ENCODE measurements at places on chromosomes 11 and 22.

- DNase-seq = peak; percentile 21
These were observed 35.7 kb downstream of the CYB5R2 start for GRCh38 chr11:7637447-7638157.

- peak; percentile 84 for DNase-seq
These were observed 157.3 kb downstream of the SWAP70 start for GRCh38 chr11:9821008-9821752.

GRCh38 chr11:57458410-57459163 lies 1.7 kb upstream of the RTN4RL2 start:
- DNase-seq = no peak

GRCh38 chr11:34454308-34455032 lies 15.7 kb downstream of the CAT start:
- DNase-seq = no peak

- DNase-seq = no peak
These were observed 160.5 kb upstream of the GRK3 start for GRCh38 chr22:25403811-25404471.

GRCh38 chr11:120784566-120785251 lies 239.2 kb upstream of the TBCEL start:
- no peak for DNase-seq

DNA sequence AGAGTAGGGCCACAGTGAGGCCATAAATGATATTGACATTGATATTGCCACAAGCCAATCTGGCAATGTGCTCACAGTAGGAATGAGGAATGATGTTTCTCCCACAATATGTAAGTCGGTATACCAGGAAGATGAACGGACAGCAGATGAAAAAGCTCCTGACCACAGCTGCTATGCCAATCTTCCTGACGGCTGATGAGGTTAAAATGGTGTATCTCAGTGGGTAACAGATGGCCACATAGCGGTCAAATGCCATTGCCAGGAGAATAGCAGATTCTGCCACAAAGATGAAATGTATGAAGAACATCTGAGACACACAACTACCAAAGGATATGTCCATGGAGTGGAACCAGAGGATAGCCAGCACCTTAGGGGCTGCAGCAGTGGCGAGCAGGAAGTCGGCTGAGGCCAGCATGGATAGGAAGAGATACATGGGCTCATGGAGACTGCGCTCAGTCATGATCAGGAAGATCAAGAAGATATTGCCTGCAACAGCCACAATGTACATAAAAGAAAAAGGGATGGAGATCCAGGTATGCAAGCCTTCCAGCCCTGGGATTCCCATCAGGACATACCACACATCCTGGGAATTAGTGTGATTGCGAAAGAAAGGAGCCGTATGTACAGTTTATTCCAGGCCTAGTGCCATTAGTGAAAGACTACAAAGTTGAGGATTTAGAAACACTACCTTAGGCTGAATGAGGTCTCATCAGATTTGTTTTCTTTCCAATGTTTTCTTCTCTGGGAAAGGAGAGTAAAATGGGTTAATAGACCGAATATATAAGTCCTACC lies 22.2 kb downstream of the OR51V1 start:
- no peak for DNase-seq

DNA sequence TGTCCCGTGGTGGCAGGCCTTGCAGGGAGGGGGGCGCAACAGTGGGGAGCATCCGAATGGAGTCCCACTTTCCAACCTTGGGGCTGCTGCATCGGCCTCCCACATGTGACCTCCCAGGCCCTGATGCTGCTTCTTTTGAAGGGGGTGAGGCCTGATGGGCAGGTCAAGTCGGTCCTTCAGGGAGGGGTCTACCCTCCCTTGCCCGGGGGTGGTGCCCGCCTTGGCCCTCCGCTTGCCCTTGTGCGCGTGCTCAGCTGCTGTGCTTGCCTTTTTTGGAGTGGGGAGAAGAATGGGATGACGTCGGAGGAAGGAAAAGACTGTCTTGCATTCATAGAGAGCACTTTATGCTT lies 66.9 kb downstream of the PRDM11 start:
- DNase-seq = no peak

GRCh38 chr11:23192256-23192655 lies 332.0 kb upstream of the CCDC179 start:
- DNase-seq = no peak

- DNase-seq = no peak
These were observed 168.2 kb downstream of the ETS1 start for GRCh38 chr11:128419012-128419767.

- DNase-seq = peak; percentile 16
These were observed 37.8 kb downstream of the SLC5A1 start for GRCh38 chr22:32080904-32081303.

- peak; percentile 84 for DNase-seq
These were observed 36.1 kb upstream of the ADSL start for GRCh38 chr22:40310081-40310767.

GRCh38 chr22:28171115-28171514 lies 252.1 kb upstream of the PITPNB start:
- DNase-seq = no peak

GRCh38 chr11:65896034-65896999 lies 3.9 kb downstream of the FOSL1 start:
- no peak for DNase-seq

DNA sequence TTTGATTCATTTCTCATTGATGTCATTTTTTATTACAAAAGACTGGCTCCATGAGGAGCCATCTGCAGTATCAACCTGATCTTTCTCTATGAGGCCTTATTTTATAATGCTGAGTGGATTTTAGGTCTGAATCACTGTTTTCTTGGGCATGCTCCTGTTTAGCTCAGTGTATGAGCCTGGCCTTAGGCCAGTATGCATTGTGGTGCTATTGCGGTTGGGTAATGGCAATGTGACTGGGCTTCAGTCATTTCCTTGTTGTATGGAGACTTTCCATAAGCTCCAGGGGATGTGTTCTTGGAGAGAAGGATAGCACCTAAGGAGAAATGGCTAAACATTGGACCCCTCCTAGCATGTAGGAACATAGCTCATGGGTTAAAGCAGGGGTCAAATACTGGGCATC lies 293.2 kb downstream of the NELL1 start:
- DNase-seq = no peak

GRCh38 chr11:117187007-117187406 lies 8.5 kb downstream of the SIDT2 start:
- DNase-seq = no peak

DNA sequence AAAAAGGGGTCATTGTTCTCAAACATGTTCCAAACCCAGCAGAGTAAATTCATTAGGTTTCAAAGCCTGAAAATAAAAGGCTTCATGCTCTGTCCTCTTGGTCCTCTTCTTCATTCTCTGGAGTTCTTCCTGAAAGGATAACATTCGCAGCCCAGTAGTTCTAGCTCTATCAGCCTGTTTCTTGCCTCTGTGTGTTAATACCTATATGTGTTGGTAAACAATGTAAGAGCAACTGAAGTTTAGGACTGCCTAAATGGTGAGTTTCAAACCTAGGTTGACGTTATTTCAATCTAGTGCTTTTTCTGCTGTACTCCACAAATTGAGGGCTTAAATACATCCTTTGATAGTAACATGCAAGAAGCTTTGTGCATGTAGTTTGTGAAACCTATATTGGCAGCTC lies 9.4 kb downstream of the AASDHPPT start:
- DNase-seq = no peak

DNA sequence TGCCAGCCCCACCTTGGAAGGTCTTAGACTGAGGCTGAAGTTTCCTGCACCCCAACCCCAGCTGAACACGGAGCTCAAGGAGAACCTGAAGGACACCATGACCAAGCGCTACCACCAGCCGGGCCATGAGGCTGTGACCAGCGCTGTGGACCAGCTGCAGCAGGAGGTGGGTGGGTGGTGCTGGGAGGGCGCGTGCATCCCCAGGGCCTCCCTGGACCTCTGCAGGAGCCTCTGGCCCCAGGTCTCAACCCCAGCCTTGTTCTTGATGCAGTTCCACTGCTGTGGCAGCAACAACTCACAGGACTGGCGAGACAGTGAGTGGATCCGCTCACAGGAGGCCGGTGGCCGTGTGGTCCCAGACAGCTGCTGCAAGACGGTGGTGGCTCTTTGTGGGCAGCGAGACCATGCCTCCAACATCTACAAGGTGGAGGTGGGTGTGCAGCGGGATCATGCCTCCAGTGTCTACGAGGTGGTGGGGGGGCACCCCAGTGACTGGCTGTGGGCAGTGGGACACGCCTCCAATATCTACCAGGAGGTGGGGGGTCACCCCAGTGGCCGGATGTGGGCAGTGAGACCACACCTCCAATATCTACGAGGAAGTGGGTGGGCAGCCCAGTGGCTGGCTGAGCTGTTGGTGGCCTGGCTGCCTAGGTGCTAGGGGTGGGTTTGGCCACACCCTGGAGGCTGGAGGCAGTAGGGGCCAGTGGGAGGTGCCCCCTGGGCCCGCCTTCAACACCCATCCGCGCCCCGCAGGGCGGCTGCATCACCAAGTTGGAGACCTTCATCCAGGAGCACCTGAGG lies 4.6 kb downstream of the CD151 start:
- DNase-seq = no peak

GRCh38 chr11:32002311-32002710 lies 88.6 kb upstream of the RCN1 start:
- no peak for DNase-seq

GRCh38 chr22:20298110-20298802 lies 21.6 kb downstream of the DGCR6L start:
- no peak for DNase-seq

DNA sequence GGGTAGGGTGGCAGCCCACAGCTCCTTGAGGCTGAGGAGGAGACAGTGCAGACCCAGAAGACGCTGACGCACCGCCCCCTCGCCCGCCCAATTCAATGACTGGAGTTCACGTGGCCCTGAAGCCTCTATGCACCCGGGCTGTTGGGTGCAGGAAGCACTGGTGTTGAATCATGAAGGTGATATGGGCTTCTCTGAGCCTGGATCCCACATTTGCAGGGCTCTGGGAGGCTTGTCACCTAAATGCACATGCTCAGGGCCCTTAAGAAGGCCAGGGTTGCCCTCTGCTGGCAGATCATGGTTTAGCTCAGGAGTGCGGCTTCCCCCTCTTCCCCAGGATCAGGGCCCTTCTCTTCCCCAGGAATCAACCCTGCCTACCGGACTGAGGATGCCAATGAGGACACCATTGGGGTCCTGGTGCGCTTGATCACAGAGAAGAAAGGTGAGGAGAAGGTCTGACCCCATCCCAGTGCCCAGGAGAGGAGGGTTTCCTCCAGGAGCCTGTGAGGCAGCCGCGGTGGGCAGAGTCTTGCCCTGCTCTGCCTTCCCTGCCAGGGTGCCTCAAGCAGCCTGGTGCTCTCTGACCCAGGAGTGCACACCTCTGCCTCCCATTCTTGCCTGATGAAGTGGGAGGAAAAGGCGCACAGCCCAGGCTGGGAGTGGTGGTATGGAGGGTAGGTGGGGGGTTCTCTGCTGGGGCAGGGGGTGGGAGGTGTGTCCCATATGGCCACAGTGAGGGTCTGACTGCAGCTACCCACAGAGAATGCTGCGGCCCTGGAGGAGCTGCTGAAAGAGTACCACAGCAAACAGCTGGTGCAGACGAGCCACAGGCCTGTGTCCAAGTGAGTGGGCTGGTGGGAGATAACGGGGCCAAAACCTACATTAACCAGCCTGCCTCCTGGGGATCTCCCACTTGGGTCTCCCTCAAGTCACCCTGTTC lies 17.5 kb downstream of the RELT start:
- peak; percentile 66 for DNase-seq

GRCh38 chr11:73393011-73393380 lies 16.8 kb downstream of the RELT start:
- no peak for DNase-seq

Measured in HFF-Myc (cell line).